ENCODE measurements at places on chromosomes 3 and 15. TPM values are rescaled to one million over a fixed set of nuclear protein-coding genes. Genes with fewer than 3 reads are reported as not detected.

- DNase-seq = no peak
Observed at GRCh38 chr3:131591394-131592014, 88.7 kb upstream of the MRPL3 start.

DNA sequence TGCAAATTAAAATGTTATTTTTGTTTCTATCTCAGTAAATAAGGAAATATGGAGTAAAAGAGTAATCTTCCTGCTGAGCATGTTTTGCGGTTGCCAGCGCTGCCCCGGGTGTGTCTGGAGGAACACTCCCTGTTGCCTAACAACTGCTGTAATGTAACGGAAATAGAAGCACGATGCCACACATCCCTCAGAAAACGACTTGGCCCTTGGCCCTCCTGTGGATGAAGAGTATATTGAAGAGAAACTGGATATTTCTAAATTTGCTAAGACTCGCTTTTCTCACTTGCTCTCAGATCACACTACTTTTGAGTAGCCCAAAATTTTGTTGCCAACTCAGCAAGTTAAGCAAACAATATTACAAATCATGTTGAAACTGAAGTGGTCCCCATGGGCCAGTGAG is 18.9 kb downstream of the CX3CR1 start:
- peak; percentile 97 for DNase-seq

DNA sequence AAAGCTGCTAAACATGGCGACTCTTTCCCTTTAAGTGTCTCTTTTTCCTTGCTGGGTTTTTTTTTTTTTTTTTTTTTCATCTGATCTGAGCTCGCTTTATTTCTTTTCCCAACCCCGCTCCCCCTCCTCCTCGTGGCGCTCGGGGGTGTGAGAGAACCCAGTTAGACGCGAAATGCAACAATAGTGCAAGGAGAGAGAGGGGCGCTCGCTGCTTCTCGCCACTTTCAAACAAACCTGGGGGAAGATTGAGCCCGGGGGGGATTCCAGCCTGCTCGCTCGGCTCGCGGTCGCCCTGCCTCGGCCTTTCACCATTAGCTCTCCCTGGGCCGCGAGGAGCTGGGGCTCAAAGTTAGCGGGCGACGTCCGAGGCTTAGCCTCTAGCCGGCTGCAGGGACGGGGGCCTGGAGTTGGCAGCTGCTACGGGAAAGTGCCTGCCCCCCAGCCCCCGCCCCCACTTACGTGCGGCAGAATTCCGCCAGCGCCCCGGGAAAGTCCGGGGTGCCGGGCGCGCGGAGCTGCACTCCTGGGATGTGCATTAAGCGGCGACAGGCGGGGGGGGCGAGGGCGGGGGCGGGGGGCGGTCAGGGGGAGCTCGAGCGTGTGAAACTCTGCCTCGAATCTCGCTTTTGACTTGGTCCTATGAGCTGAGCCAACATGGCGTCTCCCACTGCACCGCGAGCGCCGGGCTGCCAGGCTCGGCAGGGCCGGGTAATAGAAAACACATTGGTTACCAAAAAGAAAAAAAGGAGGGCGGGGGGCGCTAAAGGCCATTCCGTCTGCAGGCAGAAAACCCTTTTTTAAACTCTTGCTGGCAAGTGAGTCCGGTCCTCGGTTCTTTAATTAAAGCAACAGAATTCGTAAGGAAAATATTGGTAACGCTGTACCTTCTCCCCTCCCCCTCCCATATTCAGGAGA is 10.4 kb downstream of the NR2F2 start:
- DNase-seq = peak; percentile 86

GRCh38 chr15:34646918-34647317 is 63.5 kb upstream of the GOLGA8B start:
- no peak for DNase-seq

- DNase-seq = no peak
Observed at GRCh38 chr3:158678687-158679086, 6.2 kb upstream of the LXN start.

GRCh38 chr15:35557544-35557943 is 11.6 kb upstream of the DPH6 start:
- DNase-seq = no peak

DNA sequence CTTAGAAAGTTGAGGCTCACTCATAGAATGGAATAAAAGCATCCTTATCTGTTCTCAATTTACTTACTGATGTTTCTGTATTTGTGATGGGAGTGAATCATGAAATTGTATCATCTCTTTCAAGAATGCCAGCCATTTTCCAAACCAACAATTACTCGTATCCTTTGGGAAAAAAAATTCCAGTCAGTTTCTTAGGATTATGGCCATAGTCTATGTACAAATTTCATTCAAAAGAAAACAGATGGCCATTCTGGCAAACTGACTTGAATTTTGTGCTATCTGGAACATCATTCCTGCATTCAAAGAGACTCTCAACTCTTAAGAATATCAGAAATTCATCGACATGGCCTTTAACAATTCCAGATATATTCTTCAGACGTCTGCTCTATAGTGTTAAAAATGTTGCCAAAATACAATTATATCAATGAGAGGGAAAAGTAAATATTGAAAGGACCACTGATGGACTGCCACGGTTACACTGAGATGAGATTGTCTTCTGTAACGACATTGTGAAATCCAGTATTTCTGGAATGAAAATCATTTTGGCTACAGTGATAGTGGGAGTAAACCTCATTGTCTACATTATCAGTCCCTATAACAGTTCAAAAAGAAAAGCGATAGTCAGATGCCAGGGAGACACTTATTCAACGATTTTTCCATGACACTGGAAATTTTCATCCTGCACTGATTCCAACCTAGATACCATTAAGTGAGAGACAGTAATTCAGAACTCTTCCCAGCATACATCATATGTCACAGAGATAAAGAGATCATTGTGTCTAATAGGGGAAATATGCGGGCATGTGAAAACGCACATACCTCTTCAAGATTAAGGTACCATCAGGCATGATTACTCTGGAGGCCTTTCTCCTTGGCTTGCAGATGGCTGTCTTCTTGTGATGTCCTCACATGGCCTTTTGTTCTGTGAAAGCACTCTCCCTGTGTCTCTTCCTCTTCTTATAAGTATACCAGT is 953.8 kb upstream of the ALCAM start:
- no peak for DNase-seq

DNA sequence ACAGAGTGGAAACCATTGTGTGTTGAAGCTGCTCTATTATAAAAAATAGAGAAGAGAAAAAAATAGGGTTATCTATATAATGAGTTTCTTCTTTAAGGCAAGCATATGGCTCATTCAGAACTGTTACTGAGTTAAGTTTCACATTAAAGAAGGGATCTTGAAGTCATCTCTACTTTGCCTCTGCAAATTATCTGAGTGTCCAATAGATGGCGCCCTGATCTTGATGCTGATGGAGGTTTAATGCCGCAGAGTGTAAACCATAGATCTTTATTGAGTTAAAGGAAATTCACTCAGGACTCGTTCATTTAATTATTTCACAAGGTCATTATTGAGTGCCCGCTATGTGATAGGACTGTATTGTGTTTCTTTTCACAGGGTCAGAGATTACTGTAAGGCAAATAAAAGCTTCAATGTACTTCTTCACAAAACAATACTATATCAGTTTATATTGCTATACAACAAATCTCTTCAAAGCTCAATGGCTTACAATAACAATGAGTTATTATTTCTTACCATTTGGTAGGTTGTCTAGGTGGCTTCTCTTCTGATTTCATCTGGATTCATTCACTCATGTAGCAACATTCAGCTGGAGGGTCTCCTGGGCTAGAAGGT is 171.4 kb downstream of the NSUN3 start:
- no peak for DNase-seq

GRCh38 chr3:69855436-69856162 is 116.3 kb downstream of the MITF start:
- DNase-seq = no peak

GRCh38 chr3:186128158-186128557 is 19.3 kb upstream of the ETV5 start:
- no peak for DNase-seq

GRCh38 chr15:48679952-48680351 is 34.4 kb upstream of the FBN1 start:
- no peak for DNase-seq

DNA sequence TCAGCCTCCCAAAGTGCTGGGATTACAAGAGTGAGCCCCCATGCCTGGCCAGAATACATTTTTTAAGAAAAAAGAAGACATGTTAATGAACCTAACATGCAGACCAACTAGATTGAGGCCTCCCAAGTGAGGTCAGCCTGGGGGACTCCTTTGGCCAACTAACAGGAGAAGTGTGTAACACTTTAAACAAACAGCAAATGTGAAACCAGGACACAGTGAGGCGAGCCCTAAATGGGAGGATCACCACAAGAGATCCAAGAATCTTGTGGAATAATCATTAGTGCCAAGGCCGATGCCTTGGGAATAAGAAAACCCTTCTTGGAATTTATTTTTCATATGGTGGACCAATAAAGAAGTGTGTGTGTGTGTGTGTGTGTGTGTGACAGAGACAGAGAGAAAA is 73.9 kb downstream of the ATP10A start:
- no peak for DNase-seq

DNA sequence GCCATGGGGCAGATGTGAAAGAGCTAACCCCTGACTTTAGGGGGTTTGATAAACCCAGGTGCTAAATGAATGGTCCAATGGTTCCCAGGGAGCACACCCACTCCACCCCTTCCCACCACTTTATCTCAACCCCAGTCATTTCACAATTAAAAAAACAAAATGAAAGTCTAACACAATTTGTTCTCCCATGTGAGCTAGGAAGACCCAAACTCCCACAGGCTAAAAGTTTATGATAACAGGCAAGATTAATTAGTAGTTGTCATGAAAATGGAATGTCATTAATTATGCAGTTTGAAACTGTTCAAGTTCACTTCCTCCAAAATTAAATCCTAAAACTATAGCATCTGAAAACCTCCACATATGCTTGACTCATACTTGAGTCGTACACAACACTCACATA is 63.3 kb upstream of the TPM1 start:
- no peak for DNase-seq

DNA sequence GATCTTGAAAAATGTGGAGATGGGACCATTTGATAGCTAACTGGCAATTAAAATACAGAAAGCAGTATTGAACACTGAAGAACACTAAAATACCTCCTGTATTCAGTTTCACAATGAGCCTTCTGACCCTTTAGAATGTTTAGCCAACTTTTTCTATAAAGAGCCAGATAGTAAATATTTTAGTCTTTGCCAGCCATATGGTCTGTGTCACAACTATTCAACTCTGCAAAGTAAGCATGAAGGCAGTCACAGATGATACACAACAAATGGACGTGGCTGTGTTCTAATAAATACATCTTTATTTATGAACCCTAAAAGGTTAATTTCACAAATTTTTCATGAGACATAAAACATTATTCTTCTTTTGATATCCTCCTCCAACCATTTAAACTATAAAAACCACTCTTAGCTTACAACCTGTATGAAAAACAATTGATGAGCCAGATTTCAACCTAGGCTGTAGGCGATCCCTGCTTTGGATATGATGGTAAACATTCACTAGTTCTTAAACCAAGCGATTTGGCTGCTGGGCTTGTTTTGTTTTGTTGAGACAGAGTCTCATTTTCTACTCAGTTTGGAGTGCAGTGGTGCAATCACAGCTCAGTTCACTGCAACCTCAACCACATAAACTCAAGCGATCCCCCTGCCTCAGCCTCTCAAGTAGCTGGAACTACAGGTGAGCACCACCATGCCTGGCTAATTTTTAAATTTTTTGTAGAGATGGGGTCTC is 13.6 kb upstream of the CSPG5 start:
- no peak for DNase-seq

- DNase-seq = no peak
Observed at GRCh38 chr3:69276884-69277283, 109.0 kb downstream of the FRMD4B start.

- no peak for DNase-seq
Observed at GRCh38 chr15:39128746-39129145, 452.1 kb upstream of the THBS1 start.

CLDN1 gene
- total RNA-seq = 1,148 TPM

DPPA4 gene
- not detected for total RNA-seq

ZNF717 gene
- 14.9 TPM for total RNA-seq

CP gene
- 11.0 TPM for total RNA-seq

MBNL1 gene
- total RNA-seq = 184 TPM

CIP2A gene
- 1.3 TPM for total RNA-seq

SPINK8 gene
- not detected for total RNA-seq

PRR23B gene
- not detected for total RNA-seq

ACP3 gene
- 81.4 TPM for total RNA-seq

SENP8 gene
- total RNA-seq = 1.4 TPM

DUOX2 gene
- 3.7 TPM for total RNA-seq

FBXL2 gene
- total RNA-seq = 1.6 TPM

ZNF80 gene
- not detected for total RNA-seq

ADAMTSL3 gene
- 2.4 TPM for total RNA-seq

THOC7 gene
- total RNA-seq = 45.1 TPM
